ENCODE measurements at places on chromosomes 7 and 10.

GRCh38 chr7:11570922-11571550 lies 261.0 kb downstream of the THSD7A start:
- DNase-seq = no peak

DNA sequence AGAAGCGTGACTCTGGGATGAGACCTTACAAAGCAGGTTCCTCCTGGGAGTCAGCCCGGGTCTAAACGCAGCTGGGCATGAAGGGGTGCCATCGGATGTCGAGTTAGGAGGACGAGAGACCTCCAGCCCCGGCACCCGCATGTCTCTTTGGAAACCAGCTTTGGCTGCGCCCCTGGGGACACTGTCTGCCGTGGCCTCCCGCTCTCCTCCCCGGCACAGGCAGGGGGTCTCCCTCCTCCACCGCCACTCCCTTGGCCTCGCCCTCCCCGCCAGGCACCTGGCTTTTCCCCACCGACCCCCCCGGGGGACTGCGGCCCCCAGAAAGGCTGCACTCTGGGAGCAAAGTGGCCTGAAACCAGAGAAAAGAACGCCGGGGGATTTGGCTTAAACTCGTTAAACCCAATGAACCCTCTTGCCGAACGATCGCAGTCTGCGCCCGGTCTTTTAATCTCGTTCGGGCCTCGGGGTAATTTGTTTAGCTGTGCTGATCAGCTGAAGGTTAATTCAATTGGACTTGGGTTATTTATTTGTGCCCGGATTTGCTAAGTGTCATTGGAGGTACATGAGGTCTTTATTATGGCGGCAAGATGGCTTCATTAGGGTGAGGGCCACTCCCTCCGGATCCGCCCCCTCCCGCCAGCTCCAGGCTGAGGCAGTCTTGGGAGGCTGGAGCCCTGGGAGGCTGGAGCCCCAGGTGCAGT lies 16.4 kb upstream of the PSMG3 start:
- DNase-seq = no peak

- no peak for DNase-seq
Measured at GRCh38 chr10:118207470-118208007, 134.6 kb downstream of the FAM204A start.

DNA sequence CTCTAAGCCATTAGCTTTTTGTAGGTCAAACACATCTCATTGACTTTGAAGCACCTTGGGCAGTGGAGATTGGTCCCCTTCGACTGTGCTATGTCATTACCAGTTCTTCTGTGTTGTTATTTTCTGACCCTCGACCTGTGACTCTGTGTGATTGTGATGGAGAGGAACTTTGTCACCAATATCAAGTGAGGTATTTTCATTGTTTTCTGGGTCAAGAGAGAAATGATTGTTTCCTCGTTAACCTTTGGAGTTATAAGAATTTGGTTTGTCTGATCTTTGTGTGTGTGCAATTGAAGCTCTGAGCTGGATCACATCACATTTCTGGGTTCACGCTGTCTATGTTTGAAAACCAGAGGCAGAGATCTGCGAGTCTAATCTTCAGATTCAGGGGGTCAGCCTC lies 432.2 kb upstream of the KLF6 start:
- no peak for DNase-seq

DNA sequence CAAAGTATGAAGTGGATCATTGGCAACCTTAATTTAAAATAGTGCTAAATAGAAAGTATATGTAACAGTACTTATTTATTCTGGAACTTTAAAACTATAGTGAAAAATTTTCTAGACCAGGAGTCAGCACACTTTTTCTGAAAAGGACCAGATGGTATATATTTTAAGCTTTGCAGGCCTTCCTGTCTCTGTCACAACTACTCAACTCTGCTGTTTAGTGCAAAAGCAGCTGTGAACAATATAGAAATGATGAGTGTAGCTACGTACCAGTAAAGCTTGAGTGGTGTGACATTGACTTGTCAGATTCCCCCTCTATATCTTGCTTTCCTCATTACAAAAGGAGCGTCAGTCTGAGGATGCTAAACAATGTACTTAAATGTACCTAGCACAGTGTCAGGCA lies 88.1 kb upstream of the IGFBP3 start:
- DNase-seq = no peak

- DNase-seq = no peak
Measured at GRCh38 chr10:78963074-78964034, 105.4 kb upstream of the ZMIZ1 start.

- peak; percentile 10 for DNase-seq
Measured at GRCh38 chr7:141071260-141071854, 2.5 kb upstream of the TMEM178B start.

GRCh38 chr7:74449809-74450397 lies 3.8 kb upstream of the GTF2IRD1 start:
- peak; percentile 87 for DNase-seq

DNA sequence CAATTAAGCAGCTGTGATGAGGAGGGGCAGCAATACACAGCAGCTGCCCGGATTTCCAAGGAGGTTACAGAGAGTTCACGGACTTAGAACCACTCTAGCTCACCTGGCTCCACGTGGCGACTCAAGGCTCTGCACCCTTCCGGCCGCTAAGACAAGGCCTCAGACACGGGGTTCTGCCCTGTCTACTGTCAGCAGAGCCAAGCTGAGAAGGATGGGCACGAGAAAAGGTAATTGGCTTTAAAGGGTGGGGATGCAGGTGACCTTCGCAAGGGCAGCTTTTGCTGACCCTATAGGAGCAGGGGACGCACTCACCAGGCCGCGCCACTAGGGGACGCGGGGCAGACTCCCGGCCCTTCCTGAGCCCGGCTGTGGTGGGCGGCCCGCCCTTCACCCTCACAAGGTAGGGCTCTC lies 152.4 kb downstream of the KIF20B start:
- DNase-seq = no peak

DNA sequence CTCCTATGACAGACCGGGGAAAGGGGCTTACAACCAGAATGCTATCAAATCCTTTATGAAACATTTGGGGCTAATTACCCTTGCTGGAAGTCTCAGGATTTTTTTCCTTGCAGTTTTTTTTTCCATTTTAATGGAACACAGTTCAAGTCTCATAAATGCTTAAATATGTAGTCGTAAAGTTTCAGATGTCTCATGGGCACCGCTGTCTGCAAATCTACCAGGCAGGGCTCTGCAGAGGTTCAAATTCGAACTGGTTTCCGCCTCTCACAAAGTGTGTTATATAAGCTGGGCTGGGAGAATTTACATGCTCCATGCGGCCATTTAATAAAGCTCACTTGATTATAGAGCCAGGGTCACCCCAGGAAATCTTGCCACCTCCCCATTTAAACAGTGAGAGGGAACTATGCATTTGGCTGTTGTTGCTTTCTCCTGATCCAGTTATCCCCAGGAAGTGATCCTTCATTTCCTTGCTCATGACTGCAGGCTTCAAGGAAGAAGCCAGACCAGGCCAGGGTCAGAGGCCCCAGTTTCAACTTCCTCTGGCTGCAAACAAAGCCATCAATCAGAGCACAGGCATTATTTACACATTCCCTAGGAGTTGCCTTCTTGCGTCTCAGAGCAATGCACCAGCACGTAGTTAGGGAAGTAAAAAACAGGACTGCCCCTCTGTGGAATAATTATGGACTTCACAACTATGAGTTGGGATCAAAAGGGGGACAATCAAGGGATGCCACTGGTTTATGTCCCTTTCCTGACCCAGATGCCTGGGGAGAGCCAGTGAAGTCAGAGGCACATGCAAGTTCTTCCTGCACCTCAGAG lies 358.8 kb downstream of the PRPF18 start:
- DNase-seq = no peak

GRCh38 chr10:34768261-34768971 lies 46.7 kb downstream of the PARD3 start:
- DNase-seq = peak; percentile 55

DNA sequence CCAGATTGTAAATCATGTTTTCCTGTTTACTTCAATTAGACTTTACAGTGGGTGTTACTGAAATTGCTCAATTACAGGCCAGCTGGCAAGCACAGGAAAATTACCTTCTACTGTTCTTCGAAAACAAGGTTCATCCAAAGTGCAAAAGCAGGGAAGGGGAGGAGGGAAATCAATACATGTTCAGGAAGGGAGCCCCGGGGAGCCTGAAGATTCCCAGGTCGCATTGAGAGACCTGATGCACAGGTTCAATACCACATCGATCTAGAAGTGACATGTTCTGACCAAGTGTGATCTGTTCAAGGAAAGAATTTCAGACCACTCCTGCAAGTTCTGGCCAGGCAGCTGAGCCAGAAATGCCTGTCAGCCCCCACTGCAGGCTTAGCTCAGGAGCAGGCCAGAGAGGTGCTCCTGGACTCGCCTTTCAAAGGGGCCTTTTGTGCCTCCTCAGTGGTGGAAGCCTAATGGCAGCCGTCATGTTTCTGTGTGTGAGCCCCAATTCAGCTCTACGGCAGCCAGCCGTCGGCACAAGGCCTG lies 35.9 kb downstream of the FAM53B start:
- DNase-seq = no peak

DNA sequence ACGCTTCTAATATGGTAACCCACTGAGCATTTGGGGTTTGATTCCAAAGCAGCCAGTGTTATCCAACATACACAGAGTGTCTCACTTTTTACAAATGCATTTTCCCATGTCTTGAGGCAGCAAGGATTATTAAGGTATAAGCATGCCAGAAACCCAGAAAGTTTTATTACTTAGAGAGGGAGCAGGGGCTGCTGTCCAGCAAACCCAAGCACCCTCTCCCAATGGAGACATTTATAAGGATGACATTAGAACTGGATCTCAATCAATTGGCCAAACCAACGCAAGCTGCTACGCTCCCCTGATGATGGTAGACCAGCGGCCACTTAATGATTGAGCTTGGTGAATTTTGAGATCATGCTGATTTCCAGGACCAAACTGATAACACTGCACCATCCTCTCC lies 176.3 kb downstream of the FANK1 start:
- no peak for DNase-seq

DNA sequence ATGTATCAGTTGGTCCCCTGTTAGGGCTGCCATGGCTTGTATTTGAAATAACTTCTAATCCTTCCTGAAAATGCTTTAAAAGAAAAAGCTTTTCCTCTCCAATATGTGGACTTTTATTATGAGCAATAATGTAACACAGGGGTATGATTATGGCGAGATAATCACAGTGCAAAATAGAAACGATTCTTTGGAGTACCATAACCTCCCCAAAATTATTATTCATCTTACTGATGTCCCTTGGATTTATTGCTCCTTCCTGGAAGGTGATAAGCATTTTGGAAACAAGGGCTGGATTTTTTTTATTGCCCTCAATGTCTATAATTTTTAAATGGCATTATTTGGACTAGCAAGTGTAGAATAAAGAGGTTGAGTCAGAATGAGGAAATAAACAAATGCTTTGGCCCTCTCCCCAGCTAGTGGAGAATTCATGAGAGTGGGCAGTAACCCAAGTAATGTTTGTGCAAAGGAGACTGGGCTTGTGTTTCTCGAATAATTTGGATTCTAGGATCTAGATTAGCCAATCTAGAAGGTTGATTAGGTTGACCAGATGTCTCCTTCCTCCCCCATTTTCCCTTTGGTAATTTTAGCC lies 403.9 kb upstream of the CELF2 start:
- no peak for DNase-seq

GRCh38 chr7:92790992-92791391 lies 45.4 kb downstream of the CDK6 start:
- no peak for DNase-seq

GRCh38 chr7:19333706-19334105 lies 188.5 kb upstream of the FERD3L start:
- no peak for DNase-seq

GRCh38 chr7:56110611-56111010 lies 4.3 kb upstream of the CHCHD2 start:
- no peak for DNase-seq

GRCh38 chr7:152076324-152076821 lies 50.9 kb downstream of the GALNT11 start:
- peak; percentile 75 for DNase-seq

GRCh38 chr7:16014031-16014430 lies 327.5 kb upstream of the MEOX2 start:
- DNase-seq = no peak

GRCh38 chr10:21317902-21318301 lies 207.6 kb downstream of the SKIDA1 start:
- no peak for DNase-seq

DNA sequence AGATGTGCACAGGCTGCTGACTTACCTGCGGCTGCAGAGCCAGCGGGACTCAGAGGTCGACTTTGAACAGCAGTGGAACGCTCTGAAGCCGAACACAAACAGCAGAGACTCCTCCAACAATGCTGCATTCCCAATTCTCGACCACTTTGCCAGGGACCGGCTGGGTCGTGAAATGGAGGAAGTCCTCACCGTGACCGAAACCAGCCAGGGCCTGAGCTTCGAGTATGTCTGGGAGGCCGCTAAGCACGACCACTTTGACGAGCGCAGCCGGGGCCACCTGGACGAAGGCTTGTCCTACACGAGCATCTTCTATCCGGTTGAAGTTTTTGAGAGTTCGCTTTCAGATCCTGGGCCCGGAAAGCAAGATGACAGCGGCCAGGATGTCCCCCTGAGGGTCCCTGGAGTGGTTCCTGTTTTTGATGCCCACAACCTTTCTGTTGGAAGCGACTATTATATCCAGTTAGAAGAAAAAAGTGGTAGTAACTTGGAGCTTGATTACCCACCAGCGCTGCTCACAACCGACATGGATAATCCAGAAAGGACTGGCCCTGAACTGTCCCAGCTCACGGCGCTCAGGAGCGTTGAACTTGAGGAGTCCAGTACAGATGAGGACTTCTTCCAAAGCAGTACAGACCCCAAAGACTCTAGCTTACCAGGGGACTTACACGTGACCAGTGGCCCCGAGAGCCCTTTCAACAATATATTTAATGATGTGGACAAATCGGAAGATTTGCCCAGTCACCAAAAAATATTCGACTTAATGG lies 19.4 kb upstream of the BHLHA15 start:
- no peak for DNase-seq

GRCh38 chr7:17472518-17472917 lies 174.1 kb downstream of the AHR start:
- no peak for DNase-seq

GRCh38 chr7:50339990-50340500 lies 35.5 kb downstream of the IKZF1 start:
- no peak for DNase-seq

- DNase-seq = no peak
Measured at GRCh38 chr10:1377231-1377630, 321.0 kb downstream of the WDR37 start.

GRCh38 chr7:122488241-122488640 lies 183.7 kb upstream of the FEZF1 start:
- DNase-seq = no peak

- DNase-seq = no peak
Measured at GRCh38 chr10:23439452-23439960, 631 bp downstream of the OTUD1 start.

DNA sequence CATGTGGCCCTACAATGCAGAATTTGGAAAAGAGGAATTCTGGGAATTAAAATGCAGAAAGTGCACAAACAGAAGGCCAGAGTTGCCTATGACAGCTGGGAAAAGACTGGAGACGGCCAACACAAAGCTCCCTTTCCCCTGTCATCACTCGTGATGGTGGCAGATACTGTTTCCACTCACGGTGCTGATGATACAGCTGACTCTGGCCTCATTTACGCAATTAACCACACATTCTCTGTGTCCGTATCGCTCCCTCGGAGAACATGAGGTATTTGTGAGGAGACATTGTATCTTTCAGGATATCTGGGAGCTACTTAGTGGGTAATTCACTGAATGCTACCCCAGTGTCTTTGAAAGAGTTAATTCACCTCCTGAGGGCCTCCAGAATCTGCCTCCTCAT lies 172.8 kb downstream of the TAX1BP1 start:
- DNase-seq = no peak

- peak; percentile 73 for DNase-seq
Measured at GRCh38 chr7:80924090-80924489, 5.2 kb upstream of the SEMA3C start.
